ENCODE measurements at places on chromosomes 3 and 15.

- DNase-seq: no peak
These were observed 50.2 kb upstream of the FAM174B start for GRCh38 chr15:92705764-92706163.

- DNase-seq: no peak
These were observed 98.8 kb downstream of the TGFBR2 start for GRCh38 chr3:30704931-30705890.

GRCh38 chr3:59450946-59451763, 401.3 kb upstream of the CFAP20DC start:
- DNase-seq: no peak

GRCh38 chr3:124846189-124846588, 41.0 kb downstream of the ITGB5 start:
- DNase-seq: no peak

- DNase-seq: no peak
These were observed 44.6 kb upstream of the MME start for GRCh38 chr3:155035553-155035952.

DNA sequence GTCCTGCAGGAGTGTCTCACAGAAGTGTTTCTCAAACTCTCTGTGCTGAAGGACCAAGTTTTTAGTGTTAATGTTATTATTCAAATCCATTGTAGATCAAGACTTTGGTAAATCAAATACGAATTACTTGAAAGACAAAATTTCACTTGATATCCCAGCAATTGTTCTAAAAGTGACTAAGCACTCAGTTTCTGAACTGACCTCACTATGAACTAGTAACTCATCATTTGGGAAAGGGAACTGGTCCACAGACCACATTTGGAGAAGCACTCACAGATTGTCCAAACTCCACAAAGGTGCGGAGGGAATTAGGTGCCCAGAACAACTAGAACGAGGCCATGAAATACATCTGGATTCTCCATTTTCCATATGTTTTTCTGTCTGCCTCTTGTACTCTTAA, 25.6 kb downstream of the FAM43A start:
- DNase-seq: no peak

DNA sequence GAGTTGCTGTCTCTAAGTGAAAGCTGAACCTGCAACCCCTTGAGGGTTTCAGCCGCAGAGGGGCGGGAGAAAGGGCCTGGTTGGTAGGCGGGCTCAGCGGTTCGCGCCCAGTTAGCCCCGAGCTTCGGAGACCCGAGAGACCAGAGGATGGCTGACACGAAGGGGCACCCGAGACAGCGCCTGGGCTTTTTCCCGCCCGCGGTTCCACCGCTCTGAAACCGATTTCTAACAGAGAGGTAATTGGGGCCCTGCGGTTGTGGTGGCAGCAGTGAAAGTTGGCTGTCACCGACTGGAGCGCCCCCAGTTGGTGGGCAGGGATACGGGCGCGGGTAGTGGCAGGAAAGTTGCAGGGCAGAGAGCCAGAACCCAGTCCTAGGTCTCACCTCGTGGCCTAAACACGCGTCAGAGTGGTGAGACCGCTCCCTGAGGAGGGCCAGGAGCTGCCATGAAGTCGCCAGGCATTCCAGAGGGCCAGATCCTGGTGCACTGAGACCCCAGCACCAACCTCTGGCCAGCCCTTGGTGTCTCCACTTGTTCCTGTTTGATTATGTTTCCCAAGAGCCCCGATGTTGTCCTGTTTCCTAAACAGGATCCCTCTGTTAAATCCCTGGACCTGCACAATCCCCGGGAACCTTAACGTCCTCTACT, 625 bp upstream of the ELL3 start:
- DNase-seq: no peak

- no peak for DNase-seq
These were observed 678.1 kb upstream of the CCDC54 start for GRCh38 chr3:106699122-106699521.

Measured in 8988T (cell line).